ENCODE measurements at places on chromosomes 16 and 17.
A peak's percentile ranks its signal among the peaks of the same experiment; 100 is the strongest.

GRCh38 chr17:50269477-50270434 lies 4.5 kb upstream of the TMEM92 start:
- peak; percentile 82 for DNase-seq

- no peak for DNase-seq
These were observed 1.5 kb downstream of the PPM1E start for GRCh38 chr17:58757162-58757613.

DNA sequence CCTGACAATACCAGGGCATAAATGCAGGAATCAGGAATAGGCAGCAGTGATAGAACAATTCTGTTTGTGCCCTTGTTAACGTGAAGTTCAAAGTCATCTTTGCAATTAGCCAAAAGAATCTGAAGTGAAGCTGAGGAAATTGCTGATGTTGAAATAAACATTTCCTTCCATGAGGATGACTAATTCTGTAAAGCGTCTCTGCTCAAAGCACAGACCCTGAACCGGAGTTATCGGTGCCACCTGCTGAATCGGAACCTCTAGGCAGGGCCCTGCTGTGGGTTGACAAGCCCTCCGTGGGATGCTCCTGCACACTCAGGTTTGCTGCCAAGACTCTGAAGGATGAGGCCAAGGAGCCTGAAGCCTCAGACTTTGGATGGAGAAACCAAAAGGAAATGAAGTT lies 37.0 kb upstream of the CDH1 start:
- no peak for DNase-seq

DNA sequence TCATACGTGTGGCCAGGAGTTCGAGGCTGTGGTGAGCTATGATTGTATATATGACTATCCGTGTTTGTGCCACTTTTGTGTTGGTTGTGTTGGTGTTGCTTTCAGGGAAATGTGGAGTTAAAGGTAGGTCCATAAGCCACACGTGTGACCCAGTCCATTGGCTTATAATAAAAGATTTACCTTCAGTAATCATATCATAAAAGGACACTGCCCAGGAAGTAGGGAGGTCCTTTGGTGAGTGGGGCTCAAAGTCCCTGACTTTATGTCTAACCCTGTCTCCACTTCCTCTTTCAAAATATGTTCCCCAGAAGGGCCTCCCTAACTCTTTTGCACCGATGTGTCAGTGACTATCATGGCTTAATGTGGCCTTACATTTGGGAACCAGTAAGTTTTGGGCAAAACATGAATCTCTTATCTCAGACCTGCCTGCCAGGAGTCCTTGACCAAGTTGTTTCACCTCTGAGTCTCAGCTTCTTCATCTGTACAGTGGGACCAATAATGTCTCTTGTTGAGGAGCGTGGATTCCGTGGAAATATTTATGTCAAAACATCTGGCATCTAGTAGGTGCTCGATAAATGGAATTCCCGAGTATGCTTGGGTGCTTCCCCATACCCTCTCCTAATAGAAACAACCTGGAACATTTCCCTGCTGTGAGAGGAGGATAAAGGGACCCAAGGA lies 4.8 kb downstream of the TNP2 start:
- no peak for DNase-seq

DNA sequence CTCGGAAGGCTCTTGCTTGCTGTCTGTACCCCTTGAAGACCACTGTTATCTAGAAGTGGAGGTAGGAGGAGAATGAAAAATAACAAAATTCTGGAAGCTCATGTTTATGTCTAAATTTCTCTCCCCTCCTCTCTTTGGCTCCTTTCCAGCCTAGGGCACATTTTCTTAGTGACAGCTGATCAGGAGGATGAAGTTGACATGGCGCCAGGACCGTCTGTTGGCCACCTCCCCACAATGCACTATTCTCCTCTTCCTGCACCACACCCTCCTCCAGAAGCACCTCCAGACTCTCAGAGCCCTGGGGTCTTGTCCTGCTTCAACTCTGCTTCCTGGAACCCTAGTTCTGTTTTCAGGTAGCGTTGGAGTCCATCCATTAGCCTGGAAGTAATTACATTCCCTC lies 25.5 kb upstream of the SSTR2 start:
- no peak for DNase-seq

DNA sequence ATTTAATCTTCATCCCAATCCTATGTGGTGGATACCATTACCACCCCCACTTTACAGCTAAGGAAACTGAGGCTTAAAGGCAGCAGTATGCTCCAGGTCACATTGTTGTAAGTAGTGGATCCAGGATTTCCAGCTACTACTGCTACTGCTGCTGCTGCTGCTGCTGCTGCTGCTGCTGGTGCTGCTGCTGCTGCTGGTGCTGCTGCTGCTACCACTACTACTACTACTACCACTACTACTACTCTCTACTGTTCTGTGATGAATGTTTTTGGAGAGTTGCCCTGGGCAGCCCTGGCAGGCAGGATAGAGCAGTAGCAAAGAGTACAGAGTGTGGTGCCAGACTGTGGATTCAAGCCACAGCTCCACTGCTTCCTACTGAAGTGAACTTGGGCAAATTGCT lies 49.3 kb upstream of the SLC12A3 start:
- no peak for DNase-seq

DNA sequence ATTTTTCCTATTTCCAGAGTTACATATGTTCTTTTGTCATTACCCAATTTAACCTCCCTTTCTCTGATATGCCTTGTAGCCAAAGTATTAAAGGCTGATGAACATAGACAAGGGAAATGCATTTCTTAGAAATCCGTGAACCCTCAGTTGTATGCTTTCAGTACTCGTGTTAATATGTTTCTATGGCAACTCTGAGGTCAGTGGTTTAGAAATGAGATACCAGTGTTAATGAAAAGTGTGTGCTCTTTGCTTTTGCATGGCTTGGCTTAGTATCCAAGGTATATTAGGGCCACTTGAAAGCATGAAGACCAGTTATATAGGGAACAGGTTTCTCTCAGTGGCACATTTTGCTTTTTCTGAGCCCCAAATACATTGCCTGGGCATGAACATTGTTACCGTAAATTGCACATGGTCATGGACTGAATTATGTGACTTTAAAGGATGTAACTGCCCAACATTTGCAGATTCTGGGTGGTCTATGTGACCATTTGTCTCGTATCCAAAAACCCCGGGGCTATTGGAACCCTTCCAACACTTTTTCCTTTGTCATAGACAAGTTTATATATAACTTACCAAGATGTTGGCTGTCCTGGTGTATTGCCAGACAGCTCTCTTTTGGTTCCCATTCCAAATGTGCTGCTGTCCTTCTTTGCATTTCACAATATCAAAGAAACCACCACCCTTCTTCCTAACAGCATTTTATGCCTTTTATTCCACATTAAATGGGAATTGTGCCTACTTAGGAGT lies 17.5 kb downstream of the ABHD15 start:
- DNase-seq: no peak

GRCh38 chr17:7219229-7219811 lies 316 bp downstream of the DLG4 start:
- no peak for DNase-seq

DNA sequence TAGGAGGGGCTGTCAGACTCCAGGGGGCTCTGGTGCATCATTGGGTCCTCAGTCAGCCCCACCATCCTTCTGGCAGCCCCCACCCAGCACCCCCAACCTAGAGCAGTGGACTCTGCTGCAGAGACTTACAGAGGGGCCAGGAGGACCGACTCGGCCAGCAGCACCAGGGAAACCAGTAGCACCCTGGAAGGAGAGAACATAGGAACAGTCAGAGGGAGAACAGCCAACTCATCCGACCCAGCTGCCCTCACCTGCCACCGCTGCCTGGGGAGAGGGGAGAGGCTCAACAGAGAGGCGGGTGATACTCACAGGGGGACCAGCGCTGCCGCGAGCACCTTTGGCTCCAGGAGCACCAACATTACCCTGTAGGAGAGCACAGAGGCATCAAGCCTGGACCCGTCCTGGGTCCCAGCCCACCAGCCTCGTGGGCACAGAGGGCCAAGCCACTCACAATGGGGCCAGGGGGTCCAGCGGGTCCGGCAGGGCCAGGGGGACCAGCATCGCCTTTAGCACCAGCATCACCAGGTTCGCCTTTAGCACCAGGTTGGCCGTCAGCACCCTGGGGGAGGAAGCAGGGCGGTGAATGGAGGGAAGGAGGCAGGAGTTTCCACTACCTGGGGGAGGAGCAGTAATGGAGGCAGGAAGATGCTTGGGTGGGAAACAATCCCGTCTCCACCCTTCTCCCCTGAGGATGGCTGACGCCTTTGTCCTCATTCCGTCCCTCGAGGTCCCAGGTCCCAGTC lies 11.7 kb downstream of the COL1A1 start:
- DNase-seq: no peak

DNA sequence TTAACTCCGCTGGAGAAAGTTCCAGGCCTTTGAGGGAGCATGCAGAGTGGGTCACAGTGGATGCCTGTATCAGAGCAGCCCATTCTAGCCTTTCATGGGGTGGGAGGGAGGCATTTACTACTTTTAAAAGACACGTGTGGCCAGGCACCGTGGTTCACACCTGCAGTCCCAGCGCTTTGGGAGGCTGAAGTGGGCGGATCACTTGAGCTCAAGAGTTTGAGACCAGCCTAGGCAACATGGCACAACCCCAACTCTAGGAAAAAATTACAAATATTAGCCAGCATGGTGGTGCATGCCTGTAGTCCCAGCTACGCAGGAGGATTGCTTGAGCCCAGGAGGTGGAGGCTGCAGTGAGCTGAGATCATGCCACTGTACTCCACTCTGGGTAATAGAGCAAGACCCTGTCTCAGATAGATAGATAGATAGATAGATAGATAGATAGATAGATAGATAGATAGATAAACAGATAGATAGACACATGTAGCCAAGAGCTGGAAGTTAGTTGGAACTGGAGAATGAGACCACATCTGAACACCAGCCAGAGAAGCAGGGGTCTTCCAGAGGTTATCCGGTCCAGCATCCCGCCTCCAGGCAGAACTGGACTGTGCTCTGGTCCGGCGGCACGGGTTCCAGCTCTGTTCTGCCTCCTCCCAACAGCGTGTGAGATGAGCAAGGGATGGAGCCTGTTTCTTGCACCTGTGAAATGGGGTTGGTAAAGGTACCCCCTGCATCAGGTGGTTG lies 3.6 kb downstream of the ADCY7 start:
- no peak for DNase-seq

GRCh38 chr17:66123163-66123562 lies 68.8 kb downstream of the CEP112 start:
- DNase-seq: no peak

DNA sequence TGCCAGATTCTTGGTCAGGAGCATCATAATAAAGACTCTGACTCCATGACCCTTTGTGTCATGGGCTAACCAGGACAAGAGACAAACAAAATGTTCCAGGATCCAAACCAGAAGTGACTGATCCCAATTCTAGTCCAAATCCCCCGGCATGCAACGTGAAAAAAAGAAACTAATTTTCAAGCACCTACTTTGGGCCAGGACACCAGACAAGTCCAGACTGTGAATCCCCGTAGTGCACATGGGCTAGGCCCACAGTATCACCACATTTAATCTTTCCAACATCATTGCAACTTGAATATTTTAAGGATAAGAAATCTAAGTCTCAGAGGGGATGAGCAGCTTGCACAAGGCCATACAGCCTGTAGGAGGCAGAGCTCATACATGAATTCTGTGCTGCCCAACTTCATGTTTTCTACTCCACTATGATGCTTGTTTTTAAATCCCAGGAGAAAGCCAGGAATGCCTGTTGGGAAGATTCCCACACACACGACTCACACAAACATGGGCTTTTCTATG lies 365.7 kb downstream of the NPIPA8 start:
- no peak for DNase-seq

GRCh38 chr17:56325313-56326000 lies 172.2 kb downstream of the ANKFN1 start:
- no peak for DNase-seq

DNA sequence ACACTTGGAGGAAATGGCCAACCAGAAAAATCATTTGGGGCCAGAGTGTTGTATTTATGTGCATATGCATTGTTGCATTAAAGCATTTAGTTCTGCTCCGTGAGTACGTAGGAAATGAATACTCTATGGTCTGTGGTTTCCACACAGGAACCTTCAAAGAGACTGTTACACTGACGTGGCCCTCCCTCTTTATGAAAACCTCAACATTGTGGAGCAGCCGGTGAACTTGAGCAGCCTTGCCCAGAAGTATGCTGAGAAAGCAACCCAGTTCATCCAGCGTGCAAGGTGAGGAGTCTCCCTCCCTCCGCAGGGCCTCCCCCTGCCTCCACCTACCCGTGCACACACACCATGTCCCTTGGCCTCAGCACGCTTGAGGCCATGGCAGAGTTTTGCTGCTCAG lies 65.2 kb downstream of the ARSG start:
- DNase-seq: no peak

- peak; percentile 75 for DNase-seq
These were observed 580 bp downstream of the TANC2 start for GRCh38 chr17:62966426-62967204.

DNA sequence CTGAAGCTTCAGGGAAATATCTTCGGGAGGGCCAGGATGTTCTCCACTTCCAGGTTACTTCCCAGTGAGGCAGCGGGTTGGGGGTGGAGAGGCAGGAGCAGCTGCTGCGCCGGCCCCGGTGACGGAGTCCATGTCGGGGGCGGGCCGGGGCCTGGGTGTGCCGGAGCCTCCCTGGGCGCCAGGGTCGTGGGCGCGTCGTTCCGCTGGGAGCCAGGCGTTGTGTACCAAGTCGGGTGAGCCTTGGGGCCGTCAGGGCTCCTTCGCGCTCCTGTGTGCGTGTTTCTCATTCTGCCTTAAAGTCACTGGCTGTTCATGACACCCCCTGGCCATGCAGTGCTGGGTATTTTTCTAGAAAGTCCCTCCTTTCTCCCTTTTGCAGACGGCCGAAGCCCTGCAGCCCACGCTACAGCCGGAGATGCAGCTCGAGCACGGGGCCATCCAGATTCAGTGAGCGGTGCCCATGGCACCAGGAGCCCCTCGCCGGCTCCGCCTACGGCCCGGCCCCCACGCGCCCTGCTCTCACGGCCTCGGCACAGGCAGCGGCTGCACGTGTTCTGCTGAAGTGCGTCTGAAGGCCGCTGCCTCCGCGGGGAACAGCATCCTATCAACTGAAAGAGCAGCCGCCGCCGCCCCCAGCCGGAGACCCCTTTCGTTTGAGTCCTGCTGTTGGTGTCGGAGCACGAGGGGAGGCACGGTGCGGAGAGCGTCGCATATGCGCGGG lies 125.1 kb downstream of the BANP start:
- DNase-seq: no peak

- no peak for DNase-seq
These were observed 525.2 kb upstream of the PSMD7 start for GRCh38 chr16:73771196-73772064.
